ENCODE measurements at places on chromosomes 1 and 21.

DNA sequence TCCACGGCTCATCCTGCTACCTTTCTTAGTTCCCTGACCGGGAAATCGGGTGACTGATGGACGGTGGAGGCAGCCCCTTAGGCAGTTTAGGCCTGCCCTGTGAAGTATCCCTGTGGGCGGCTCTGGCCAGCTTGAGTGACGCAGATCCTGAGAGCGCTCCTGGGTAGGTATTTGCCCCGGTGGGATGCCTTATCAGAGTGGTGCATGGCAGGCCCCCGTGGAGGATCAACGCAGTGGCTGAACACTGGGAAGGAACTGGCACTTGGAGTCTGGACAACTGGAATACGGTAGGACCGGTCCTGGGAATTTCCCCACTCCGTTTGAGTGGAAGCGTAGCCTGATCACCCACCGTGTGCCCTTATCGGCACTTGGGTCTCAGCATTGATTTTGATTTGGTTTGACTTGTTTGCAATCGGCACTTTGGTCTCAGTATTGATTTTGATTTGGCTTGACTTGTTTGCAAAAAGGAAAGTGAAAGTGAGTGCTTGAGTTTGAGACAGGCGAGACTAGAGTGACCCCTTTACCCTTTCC lies 15.2 kb downstream of the PLA2G2F start:
- no peak for DNase-seq

- no peak for DNase-seq
These were observed 13.3 kb upstream of the GRIK1 start for GRCh38 chr21:29953072-29953471.

DNA sequence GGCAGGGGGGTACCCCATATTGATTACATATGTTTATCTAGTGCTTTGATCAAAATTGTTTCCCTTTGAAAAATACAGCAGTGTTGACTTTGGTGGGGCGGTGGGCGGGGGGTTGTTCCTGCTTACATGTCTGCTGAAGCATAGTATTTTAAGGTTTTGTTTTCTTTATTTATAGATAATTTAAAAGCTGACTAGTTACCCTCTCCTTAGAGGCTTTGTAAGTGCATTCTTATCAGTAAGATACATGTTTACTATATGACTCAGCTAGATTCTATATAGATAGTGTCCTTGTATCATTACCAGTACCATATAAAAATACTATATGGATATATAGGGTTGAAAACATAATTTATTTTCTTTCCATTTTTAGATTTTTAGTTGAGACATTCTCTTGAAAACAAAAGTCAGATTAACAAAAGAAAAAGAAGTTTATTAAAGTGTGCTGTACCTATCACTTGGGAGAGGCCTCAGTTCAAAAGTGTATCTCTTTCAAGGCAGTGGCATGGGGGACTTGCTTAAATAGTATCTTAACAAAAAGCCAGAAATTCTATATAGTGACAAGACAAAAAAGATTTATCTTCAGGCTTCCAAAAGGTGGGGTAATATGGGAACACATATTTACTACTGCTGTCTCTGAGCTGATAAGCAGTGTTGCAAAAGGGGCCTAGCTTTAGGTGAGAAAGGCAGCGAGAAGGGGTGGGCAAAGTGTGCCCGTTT lies 79.0 kb downstream of the HS2ST1 start:
- DNase-seq = no peak

DNA sequence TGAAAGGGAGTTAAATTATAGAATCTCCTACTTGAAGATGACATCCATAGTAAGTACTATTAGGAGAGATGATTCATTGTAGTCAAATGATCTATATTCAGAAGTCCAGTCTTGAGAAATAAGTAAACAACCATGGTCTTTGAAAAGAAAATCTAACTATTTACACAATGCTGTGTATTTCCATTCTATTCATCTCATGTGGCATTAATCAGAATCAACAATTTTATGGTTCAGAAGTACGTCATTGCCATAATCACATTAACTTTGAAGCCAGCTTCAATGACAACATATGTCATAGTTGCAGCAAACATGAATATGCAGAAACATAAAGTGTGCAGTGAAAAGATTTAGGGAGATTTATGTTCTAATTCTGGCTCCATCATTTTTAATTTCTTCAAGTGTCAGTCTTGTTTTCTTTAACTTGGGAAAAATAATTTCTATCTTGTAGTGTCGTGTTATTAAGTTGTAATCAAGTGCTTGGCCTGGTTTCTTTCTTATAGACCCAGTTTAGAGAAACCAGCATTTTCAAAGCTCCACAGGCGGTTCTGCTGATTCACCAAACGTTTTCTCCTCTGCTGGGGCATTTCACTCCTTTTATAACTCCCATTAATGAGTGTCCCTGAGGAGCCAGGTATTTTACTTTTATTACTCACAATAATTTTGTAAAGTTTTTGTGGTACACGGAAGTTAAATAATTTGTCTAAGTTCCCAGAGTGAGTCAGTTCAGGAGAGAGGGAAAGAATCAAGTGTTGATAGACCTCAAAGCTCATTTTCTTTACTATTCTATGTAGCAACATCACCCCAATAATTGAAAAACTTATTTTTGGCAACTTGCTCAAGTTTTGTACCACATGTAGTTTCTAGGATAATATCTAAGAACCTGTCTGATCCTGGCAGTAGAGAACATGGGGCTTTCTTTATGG lies 35.9 kb upstream of the PTGS2 start:
- DNase-seq = no peak

GRCh38 chr1:27634177-27634984 lies 604 bp downstream of the FGR start:
- DNase-seq = no peak

- DNase-seq = no peak
These were observed 88.1 kb downstream of the GPATCH2 start for GRCh38 chr1:217542837-217543236.

- DNase-seq = no peak
These were observed 32.6 kb downstream of the NMNAT2 start for GRCh38 chr1:183385340-183386144.

DNA sequence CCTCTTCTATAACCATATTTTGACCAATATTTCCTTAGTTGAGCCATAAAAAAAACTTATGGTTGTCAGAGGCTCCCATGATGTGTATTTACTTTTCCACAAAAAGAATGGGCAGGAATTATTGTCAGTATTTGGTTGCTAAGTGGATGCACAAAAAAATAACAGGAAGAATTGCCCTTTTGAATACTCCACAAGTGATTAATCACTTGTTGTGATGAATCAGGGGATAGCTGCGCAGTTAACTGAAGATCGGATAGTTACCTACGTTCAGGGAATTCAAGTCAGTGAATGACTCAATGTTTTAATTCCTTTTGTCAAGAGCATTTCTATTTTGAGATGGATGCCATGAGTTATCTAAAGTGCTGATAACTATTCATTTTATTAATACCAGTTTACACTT lies 785.2 kb upstream of the B3GALT2 start:
- DNase-seq = no peak

Data from activated CD8-positive, alpha-beta memory T cell treated with anti-CD3 and anti-CD28 coated beads for 4 hours (primary cell).